ENCODE measurements at places on chromosomes 1 and 21. TPM values are rescaled to one million over a fixed set of nuclear protein-coding genes. Genes with fewer than 3 reads are reported as not detected.

DNA sequence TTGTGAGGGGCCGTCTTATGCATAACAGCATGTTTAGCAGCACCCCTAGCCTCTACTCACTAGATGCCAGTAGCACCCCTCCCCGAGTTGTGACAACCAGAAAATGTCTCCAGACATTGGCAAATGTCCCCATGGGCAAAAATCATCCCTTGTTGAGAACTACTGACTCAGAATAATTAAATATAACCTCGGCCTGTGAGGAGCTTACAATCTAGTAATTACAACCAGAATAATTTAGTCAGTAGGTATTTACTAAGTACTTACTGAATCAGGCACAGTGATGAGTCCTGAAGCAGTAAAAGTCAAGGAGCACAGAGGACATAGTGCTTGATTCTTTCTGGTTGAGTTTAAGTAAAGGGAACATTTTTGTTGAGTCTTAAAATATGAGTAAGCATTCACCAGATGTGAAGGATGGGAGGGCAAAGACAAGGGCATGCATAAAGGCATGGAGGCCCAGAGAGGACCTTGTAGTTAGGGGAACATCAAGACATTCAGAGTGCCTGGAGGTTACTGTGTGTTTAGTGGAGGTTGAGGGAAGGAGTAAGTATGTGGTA is 44.1 kb upstream of the KCNQ4 start:
- DNase-seq: no peak

Gene TP73
- total RNA-seq: 0.42 TPM

GRCh38 chr21:32007456-32007855 is 134.6 kb downstream of the HUNK start:
- DNase-seq: no peak

- peak; percentile 72 for DNase-seq
Observed at GRCh38 chr1:209354111-209354839, 229.2 kb upstream of the CAMK1G start.

DNA sequence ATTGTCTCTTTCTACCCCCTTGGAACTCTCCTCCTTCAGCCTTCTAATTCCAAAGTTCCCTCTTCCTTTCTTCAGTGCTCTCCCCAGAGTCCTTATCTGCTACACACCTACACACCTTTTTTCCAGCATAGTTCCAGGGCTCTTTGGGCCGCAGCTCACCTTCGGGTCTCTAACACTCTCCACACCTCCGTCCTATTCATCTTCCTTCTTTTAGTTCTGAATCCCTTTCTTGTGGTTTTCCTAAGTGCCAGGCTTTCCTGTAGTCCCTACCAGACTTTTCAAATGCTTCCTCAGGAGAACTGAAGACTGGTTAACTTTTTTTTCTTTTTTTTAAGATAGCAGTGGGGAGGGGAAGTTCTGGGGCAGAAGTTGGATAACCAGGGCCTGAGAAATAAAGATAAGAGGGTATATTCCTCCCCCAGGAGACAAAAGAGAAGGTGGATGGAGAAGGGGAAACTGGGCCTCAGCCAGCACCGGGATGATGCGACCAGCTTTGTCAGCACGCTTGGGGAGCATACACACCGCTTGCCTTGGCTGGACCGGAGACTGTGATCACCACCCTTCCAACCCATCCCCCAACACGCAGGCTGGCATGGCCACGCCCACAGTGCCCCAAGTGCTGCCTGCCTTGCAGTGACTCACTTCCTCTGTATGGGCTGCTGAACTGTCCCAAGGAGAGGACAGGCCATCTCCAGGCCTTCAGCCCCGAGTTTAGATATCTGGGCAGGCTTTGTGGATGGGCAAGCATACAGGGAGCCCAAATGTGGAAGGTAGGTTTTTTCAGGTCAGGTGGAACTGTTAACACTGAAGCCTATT is 2.5 kb upstream of the CERS2 start:
- DNase-seq: peak; percentile 94

Gene SERPINC1
- 0.29 TPM for total RNA-seq

GRCh38 chr1:2480986-2481364 is 4.9 kb downstream of the PLCH2 start:
- no peak for DNase-seq

Gene ALX3
- total RNA-seq: not detected

DNA sequence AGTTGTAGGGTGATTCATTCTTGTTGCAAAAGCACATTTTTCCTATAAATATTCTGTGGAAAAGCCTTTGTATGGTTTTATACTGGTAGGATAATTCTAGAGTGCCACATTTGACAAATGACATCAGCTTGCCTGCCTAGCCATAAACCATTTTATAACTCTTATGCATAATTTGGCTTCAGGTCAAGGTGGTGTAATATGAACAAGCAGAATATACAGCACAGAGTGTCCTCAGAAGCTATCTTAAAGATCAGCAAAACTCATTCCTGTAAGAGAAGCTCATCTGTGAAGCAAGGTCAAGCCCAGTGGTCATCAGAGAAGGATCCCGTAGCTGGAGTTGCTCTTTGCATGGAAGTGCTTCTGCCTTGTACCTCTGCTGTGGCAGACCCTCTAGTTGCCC is 24.0 kb upstream of the C1orf21 start:
- DNase-seq: no peak

Gene SPATA21
- not detected for total RNA-seq

GRCh38 chr1:152654110-152654509 is 9.1 kb upstream of the LCE2D start:
- DNase-seq: peak; percentile 72

DNA sequence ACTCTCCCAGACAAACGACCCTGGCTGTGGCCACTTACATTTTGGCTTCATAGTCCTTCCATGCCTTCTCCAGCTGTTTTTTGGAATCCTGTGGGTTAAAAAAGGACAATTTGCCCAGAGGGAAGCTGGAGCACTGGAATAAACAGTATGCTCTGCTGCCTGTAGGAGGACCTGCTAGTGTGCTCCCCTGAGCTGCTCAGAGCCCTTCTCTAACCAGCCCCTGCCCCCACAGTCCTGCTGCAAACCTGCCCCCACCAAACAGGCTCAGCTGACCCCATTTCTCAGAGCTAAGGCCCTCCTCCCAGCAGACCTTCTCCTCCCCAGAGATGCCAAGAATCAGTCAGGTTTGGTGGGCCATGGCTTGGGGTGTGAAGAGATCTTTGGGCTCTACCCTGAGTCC is 26.9 kb upstream of the TCEA3 start:
- DNase-seq: no peak

Gene GREM2
- total RNA-seq: 8.4 TPM

DNA sequence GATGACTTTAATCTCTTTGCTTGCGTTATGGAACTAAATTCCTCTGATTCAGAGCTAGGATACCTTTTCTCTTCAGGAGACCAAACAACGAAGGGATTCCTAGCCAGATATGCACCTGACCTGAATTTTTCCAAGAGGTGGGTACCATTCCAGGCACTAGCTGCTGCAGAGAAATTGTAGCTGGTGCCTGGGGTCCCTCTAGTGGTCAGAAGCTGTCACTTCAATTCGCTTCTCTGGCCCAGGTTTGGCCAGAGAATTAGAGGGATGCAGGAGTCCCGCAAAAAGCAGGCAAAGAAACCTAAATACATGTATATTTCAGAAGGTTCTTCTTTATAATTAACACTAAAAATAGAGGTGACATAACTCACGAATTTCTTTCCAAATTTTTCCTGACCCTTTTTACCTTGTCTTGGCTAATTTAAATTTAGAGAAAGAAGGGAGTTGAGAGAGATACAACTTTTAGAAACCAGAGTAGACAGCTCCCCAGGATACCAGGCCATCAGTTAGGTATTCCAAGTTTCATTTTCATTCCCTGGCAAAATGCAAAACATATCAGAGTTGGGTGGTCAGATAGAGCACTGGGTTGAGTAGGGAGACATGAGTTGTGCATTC is 9.6 kb downstream of the ACKR1 start:
- DNase-seq: peak; percentile 25

DNA sequence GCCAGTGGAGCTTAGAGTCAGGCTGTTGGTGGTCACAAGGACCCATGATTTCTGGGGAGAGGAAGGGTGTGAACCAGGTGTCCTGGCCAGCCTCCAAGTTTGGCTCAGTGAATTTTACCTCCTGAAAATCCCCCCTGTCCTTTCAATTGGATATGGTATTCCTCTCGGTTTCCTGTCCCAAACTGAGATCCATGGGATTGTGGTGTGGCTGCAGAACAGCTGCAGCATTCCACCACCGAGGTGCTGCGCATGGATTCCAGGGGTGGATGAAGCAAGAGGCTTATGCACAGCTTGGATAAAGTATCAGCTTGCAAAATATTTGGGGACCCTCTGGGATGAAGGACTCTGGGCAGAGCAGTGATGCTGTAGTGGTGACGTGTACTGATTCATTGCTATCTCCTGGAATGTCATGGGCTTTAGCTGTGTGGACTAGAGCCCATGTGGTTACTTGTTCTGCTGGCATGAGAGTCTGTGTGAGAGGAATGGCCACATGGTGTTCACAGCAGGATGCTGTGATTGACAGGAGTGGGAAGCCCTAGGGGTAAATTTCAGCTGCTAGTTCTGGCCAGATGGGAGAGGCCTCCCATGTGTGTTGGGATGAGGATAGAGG is 148.7 kb upstream of the SPAG17 start:
- DNase-seq: no peak

DNA sequence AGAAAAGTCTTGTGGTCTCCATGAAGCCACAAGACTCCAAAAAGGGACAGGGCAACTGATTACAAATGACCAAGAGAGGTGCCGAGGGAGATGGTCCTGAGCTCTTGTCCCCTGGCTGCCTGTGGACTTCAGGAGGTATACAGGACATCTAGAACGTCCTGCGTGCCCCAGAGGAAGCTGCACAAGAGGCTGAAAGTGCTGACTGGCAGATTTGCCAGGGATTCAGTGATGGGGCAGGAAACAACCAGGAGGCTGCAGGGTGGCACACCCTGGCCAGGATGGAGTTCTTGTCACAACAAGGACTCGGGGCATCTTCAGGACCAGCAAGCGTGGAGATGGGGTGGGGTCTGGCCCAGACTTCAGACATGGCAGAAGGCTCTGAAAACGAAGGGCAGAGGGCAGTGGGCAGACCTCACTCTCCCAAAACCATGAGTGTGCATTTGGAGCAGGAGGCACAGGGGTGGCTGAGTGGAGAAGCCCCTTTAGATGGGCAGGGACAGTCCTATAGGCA is 13.4 kb upstream of the PKP1 start:
- no peak for DNase-seq

Gene AMY1B
- not detected for total RNA-seq

Gene MMEL1
- 13.9 TPM for total RNA-seq

DNA sequence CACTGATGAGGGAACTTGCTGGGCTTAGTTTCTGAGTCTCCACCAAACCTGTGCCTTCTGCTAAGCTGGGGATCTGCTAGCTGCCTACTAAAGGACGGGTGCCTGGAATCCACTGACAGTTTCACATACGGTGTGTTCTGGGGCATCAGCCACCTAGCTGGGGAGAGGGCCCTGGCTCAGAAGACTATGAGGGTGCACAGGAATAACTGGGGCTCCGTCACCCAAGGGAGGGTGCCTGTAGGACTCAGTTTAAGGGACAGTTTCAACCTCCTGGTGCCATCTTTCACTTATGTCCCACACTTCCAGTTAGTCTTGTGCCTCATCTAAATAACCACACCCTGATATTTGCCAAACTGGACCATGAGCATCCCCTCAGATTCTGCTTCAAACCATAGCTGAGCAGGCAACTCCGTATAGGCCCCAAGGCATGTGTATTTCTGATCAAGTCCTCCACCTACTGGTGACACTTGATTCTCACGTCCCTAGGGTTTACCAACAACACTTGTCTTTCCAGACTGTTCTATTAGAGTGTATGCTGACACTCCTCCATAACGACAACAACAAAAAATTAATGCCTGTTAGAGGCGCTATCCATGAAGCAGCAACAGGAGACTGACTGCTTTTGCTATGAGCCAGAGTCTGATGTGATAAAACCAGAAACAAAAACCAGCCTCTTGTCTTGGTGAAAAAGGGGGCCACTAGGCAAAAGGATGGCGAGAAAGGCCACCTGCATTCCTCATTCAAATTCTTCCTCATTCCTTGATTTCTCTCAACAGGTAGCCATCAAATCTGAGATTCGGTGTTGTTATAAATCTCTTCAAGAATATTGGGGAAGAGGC is 55.0 kb upstream of the PAXBP1 start:
- peak; percentile 66 for DNase-seq

Gene IFI44L
- total RNA-seq: 0.74 TPM

Gene SPRR2D
- total RNA-seq: not detected

GRCh38 chr1:92306020-92306419 is 7.2 kb downstream of the RPAP2 start:
- no peak for DNase-seq

- no peak for DNase-seq
Observed at GRCh38 chr1:50193002-50193401, 84.3 kb downstream of the ELAVL4 start.

DNA sequence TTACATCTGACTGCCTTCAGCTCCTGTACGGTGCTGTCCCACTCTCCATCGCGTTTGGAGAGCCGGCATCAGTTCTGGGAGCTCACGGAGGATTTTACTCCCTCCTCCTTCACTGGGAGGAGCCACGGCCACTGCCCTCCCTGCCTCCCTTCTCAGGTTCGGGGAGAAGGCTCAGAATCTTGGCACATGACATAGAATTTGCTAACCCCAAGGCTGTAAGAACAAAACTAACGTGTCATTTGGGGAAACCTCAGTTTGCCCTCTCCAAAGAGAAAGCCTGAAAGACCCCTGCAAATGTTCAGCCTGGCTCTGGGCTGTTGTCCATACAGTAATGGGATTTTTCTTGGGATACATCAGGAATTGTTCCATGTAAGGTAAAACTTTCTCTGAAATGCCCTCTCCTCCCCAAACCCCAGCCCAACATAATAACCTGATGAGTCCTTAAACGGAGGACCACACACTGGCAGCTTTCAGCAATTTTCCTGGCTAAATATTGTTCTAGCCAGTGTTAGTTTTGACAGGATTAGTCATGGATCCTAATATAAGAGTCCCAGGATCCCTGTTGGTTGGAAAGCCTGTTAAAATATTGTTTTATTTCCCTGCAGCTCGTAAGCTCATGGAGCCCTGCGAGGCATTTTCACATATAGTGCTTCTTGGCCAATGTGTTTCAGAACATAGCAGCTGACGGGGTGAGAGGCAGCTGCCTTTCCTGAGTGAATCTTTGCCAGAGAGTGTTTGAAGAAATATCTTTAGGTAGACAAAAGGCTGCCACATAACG is 98.8 kb downstream of the RHOU start:
- DNase-seq: no peak

Gene PRMT6
- total RNA-seq: 19.1 TPM

Gene KRTAP19-3
- total RNA-seq: not detected

GRCh38 chr21:16243396-16243795 is 513.6 kb downstream of the USP25 start:
- DNase-seq: no peak

Gene TMPRSS3
- 1.2 TPM for total RNA-seq

Gene KCNE1
- total RNA-seq: not detected

Gene SGIP1
- 1.2 TPM for total RNA-seq

- no peak for DNase-seq
Observed at GRCh38 chr1:21242846-21243245, 47.4 kb downstream of the ECE1 start.

GRCh38 chr1:51583532-51583931 is 33.4 kb upstream of the OSBPL9 start:
- DNase-seq: no peak

Measured in colonic mucosa (tissue), 4 donors.